Dorsolateral prefrontal cortex (tissue), 122 donors: ENCODE measurements at places on chromosomes 7 and 10.

DNA sequence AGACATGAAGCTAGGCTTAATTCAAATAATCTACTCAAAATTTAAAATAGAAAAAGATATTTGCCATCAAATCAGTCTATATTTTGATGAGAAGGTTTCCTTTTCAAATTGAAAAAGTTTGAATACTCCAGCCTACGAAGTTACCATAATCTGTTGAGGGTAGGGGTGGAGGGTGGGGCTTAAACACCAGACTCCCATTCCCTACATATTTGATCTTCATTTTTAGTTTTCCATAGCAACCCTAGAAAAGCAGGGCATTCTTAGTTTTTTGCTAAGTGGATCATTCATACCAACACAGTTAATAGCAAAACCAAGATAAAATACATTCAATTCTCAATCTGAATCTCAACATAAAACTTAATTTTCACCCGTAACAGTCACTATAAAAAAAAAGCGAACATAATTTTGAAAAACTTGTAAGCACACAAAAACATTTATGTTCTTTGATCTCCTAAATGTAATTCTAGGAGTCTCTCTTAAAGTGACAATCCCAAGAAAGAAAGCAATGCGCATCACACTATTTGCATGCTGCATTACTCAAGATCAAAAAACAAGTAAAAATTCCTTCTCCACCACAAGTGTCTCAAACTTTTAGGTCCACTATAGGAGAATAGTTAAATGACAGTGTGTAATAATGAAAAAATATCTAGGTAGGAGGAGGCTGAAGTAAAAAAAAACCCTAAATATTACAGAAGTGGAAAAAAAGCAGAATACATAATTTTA, 30.8 kb downstream of the TMEM209 start:
- DNase-seq, result no peak

DNA sequence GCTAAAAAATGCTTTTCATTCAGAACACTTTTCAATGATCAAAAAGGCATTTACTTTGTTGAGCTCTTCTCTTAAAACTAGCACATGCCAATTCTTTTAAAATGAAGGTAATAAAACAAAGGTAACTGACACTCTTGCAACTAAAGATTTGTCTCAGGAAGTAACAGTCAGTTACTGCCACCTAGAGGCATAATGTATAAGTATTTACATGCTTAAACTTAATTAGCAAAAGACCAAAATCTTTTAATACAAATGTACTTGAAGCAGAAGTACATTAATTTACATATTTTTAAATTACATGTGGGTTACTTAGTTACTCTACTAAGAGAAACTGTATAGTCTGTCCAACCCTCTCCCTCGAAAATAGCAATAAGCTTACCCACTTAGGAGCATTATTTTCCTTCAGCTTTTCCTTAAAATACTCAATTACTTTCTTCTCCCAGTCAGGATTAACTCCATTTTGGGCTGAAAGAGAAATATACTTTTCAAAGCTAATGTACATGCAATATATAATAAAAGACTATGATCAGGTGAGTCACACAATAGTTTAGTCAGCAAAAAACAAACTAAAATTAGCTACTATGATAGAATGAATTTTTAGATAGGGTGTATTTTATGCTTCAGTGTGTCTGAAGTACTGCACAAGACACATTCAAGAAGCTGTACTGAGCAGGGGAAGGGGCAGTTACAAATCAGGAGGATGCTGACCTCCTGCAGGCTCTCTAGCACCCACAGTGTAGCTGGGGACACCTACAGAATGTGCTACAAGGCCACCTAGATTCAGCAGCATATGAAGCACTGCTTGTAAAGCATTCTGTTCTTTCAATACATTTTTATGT, 13.0 kb downstream of the MCMBP start:
- DNase-seq, result no peak

- DNase-seq, result no peak
These were observed 44.8 kb upstream of the FAM133B start for GRCh38 chr7:92634924-92635519.

GRCh38 chr7:43479042-43479441, 103.9 kb upstream of the STK17A start:
- DNase-seq, result no peak
